Islet precursor cell (in vitro differentiated cells): ENCODE measurements at places on chromosomes 3 and 15.

DNA sequence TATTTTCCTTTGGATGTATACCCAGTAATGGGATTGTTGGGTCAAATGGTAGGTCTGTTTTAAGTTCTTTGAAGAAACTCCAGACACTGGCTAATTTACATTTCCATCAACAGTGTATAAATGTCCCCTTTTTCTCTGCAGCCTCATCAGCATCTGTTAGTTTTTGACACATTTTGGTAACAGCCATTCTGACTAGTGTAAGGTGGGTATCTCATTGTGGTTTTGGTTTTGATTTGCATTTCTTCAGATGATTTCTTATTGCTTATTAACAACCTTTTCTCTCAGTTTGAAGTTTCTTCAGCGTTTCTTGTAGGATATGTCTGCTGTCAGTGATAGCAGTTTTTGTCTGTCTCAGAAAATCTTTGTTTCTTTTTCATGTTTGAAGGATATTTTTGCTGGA lies 15.4 kb downstream of the GALK2 start:
- no peak for DNase-seq

GRCh38 chr3:67713764-67714469 lies 59.5 kb upstream of the SUCLG2 start:
- no peak for DNase-seq

GRCh38 chr15:39869858-39870515 lies 50.1 kb downstream of the GPR176 start:
- no peak for DNase-seq

GRCh38 chr3:129352045-129352444 lies 73.4 kb downstream of the HMCES start:
- DNase-seq: no peak

GRCh38 chr3:187944390-187945179 lies 199.3 kb upstream of the BCL6 start:
- DNase-seq: no peak
